K562 (cell line): ENCODE measurements at places on chromosomes 7 and 10. TPM values are rescaled to one million over a fixed set of nuclear protein-coding genes. Genes with fewer than 3 reads are reported as not detected.
A peak's percentile ranks its signal among the peaks of the same experiment; 100 is the strongest.

Gene COL17A1
- total RNA-seq: 0.29 TPM in 1 of 2 replicates, not detected in the other

- no peak overlapping the region for H3K27ac ChIP-seq
- no peaks in the 10 kb centered on the region for H3K27me3 ChIP-seq
- H3K4me3 ChIP-seq: no peak overlapping the region
- DNase-seq: no peak
Observed at GRCh38 chr10:123544986-123545385, 121.2 kb upstream of the GPR26 start.

Gene PDZD8
- 46.8 and 49.4 TPM in 2 replicates for total RNA-seq

Gene ASB10
- not detected in 2 replicates for total RNA-seq

DNA sequence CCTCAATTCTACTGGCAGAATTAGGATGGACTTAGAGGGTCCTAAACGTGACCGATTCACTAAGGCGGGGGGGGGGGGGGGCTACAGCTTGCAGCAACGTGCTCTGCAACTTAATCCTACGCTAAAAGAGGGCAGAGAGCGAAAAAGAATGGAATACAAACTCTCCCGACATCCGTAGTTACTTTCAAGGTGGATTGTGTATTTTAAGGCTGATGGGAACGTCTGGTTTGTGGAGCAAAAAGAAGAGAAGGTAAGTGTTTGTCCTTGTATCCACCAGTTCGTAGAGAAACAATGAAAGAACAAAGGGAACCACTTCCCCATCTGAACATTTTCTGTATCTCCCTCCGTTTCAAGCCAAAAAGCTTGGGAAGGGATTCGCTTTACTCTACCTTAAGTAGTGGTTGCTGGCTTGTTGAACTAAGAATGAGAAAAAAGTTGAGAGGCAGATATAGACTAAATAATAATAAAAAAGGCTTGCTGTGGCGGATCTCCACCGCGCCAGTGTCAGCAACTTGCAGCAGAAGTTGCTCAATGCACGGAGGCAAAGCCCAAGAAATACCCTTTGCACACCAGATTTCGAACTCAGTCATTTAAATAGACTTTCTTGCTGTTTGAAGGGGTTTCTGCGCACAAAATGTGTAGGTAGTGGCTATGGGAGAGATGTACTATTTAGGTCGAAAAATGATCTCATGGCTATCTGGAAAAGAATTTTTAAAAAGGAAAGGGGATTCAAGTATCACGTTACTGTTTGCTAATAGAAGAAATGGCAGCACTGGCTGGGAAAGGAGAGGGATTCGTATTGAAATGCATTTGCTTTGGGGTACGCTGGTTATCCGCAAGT lies 736 bp downstream of the SKIDA1 start:
- H3K36me3 ChIP-seq: no peaks in the 10 kb centered on the region
- peak overlapping the region; percentile 92 for H3K27ac ChIP-seq
- DNase-seq: no peak
- no peaks in the 10 kb centered on the region for H3K27me3 ChIP-seq
- H3K4me3 ChIP-seq: peak overlapping the region; percentile 39
- peaks cover 20% of the 10 kb centered on the region; the same call in 2 of the 3 replicates for H3K4me1 ChIP-seq

Gene MRLN
- not detected in 2 replicates for total RNA-seq

GRCh38 chr10:74641659-74642058 lies 184.7 kb upstream of the KAT6B start:
- DNase-seq: no peak
- 0 out of 3 replicates have a peak, but pooled peaks cover 3% of the 10 kb centered on the region for H3K36me3 ChIP-seq
- no peaks in the 10 kb centered on the region for H3K4me1 ChIP-seq
- no peaks in the 10 kb centered on the region for H3K27me3 ChIP-seq

DNA sequence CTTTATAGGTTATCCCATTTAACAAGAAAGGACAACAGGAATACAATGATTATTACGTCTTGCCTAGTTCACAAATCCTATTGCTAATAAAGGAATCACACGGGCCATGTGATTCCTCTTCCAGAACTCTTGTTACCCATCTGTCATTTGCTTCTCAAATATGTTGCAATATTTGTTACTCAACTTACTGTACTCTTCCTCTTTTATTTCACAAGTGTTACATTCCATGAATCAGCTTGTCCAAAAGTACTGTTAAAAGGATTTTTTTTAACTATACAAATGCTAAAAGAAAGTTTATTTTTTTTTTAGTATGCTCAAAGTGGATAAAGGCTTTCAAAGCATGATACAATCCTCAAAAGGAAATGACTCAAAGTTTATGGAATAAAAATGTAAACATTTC lies 3.9 kb upstream of the CD36 start:
- H3K27me3 ChIP-seq: no peaks in the 10 kb centered on the region
- no peaks in the 10 kb centered on the region for H3K36me3 ChIP-seq
- no peak overlapping the region for H3K4me3 ChIP-seq
- no peak overlapping the region for H3K27ac ChIP-seq

DNA sequence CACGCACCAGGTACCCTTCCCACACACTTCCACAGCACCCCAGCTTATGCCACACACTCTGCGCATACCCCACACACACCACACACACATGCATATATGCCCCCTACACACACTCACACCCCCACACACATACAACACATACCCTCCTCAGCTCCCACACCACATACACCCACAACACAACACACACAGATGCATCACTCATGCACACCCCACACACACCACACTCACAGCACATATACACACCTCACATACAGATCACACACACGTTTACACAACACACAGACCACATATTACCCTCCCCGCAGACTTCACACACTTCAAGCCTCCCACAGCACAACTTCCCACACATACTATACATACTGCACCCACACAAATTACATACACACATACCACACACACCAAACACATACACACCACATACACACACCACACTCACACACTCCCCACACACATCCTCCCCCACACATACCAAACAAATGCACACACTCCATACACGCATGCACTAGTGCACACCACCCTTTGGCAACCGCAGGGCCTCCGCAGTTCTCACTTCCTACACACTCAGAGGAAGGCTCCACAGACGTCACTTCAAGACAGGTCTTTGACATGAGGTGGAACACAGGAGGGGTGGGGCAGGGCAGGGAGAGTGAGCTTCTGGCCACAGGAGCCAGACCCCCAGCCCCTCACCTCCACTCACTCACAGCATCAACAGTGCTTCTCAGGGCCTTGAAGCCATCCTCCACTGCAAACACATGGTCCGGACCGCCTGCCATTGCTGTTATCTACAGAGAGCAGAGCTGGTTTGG lies 18.5 kb upstream of the ANTXRL start:
- peaks cover 10% of the 10 kb centered on the region for H3K4me1 ChIP-seq
- no peak overlapping the region for H3K27ac ChIP-seq
- H3K27me3 ChIP-seq: peaks cover 27% of the 10 kb centered on the region
- no peak overlapping the region for H3K4me3 ChIP-seq

Gene ADAM12
- not detected in 2 replicates for total RNA-seq

DNA sequence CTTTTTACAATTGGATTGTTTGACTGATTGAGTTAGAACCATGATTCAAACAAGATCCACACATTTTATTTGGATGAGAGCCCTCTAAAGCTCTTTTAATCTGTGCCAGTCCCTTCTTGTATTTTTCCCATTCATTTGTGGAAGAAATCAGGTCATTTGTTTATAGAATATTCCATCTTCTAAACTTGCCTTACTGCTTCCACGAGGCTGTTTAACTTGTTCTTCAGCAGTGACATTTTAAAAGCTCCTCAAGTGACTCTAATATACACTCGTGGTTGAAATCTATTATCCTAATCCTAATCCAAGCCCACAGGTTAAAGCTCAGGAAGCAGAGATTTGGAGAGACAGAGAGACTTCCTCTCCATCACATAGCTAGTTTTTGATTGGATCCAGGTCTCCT lies 155.4 kb upstream of the SVIL start:
- no peaks in the 10 kb centered on the region for H3K4me1 ChIP-seq
- no peak overlapping the region for H3K4me3 ChIP-seq
- no peak for DNase-seq
- H3K27ac ChIP-seq: no peak overlapping the region
- no peaks in the 10 kb centered on the region for H3K36me3 ChIP-seq
- H3K27me3 ChIP-seq: no peaks in the 10 kb centered on the region

Gene WNT8B
- total RNA-seq: not detected in 2 replicates

DNA sequence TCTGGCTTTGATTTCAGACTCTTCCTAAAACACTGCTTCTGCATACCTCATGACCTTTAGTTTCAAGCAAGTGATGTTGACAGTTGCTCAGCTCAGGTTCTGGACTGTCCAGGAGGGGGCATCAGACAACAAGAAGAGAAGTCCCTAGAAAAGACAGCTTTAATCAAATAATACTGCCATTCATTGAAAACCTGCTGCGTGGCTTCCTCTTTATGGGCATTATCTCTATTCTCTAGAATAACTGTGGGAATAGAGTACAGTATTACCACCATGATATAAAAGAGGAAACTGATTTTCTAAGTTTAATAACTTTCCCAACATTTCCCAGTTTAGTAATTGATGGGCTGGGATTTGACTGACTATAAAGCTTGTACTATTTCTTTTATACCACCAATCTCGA lies 170.4 kb downstream of the SNX13 start:
- no peaks in the 10 kb centered on the region for H3K27me3 ChIP-seq
- no peaks in the 10 kb centered on the region for H3K4me1 ChIP-seq
- H3K36me3 ChIP-seq: no peaks in the 10 kb centered on the region
- no peak overlapping the region for H3K27ac ChIP-seq
- peak; percentile 48 for DNase-seq
- H3K4me3 ChIP-seq: no peak overlapping the region

DNA sequence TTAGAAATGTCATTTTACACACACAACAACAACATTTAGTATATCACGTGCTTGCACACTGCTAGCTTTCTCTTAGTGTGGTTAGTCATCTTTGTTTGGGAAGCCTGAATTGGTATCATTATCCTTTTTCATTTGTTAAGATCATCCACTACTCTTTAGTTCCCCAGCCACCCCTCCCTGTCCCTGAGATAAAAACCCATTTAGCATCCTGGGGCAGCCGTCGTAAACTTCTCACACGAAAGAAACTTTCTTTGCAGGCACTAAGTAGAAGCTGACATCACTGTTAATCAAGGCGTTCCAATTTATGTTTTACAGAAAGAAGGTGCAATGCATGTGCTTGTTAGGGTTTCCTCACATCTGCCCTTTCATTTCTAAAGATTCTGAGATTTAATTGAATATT lies 475.1 kb upstream of the FZD8 start:
- no peak for DNase-seq
- H3K27ac ChIP-seq: no peak overlapping the region
- no peak overlapping the region for H3K4me3 ChIP-seq
- no peaks in the 10 kb centered on the region for H3K27me3 ChIP-seq
- H3K36me3 ChIP-seq: no peaks in the 10 kb centered on the region
